ENCODE measurements at places on chromosomes 7 and 10.

DNA sequence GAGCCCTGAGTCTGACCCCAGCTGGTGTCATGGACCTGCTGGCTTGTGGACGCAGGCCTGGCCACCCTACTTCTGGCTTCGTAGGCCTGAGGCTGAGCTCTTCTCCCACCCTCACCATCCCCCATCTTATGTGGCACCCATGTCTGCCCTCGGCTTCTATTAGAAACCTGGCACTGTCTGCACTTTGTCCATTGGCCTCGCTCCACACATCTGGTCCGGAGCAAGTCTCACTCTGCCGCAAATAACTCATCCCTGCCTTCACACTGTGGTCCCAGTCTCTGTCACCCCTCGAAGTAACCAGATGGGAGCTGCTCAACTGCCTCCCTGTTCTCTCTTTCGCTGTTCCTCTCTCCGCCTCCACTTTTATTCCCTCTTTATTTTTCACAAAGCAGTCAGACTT is 78.6 kb downstream of the TRRAP start:
- no peak for DNase-seq

GRCh38 chr10:113301342-113301984 is 251.4 kb upstream of the HABP2 start:
- DNase-seq: no peak

GRCh38 chr10:58742141-58742540 is 229.5 kb downstream of the BICC1 start:
- DNase-seq: no peak

GRCh38 chr7:91351374-91351773 is 87.1 kb downstream of the FZD1 start:
- no peak for DNase-seq

GRCh38 chr7:113094517-113095249 is 8.1 kb upstream of the GPR85 start:
- DNase-seq: no peak

- no peak for DNase-seq
These were observed 330.9 kb downstream of the GFRA1 start for GRCh38 chr10:115942101-115942500.

DNA sequence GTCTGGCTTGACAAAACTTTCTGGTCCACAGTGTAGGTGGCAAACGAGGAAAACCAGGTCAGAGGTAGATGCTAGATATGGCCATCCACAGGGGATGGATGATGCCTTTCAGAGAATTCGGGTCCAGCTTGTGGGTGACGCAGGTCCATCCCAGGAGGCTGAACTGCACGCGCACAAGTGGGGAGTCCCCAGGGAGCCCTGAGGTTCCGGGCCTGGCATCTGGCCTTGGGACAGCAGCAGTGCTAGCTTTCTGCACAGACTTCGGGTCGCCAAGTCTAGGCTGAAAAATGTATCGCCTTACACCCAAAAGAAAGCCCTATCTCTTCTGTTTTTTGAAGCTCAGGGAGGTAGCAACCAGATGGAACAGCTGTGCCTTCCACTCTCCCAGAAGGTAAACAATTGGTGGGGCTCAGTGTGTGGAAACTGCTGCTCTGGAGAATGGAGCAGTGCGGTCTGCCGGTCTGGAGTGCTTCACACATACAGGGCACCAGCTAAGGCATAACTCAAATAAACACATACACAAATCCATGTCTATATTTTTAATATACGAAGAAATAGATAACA is 119.3 kb upstream of the ACBD5 start:
- no peak for DNase-seq

- no peak for DNase-seq
These were observed 646.9 kb downstream of the SORCS3 start for GRCh38 chr10:105288026-105288425.

DNA sequence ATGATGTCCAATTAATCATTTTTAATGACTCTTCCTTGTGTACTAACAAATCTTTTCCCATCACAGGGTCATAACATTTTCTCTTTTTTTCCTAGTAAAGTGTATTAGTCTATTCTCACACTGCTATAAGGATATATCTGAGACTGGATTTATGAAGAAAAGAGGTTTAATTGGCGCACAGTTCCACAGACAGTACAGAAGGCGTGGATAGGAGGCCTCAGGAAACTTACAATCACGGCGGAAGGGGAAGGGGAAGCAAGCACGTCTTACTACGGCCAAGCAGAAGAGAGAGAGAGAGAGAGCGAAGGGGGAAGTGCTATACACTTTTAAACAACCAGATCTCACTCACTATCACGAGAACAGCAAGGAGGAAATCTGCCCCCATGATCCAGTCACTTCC is 359.4 kb upstream of the NFE2L3 start:
- no peak for DNase-seq

- DNase-seq: no peak
These were observed 46.8 kb downstream of the IKZF1 start for GRCh38 chr7:50351267-50351666.

GRCh38 chr10:19767876-19768275 is 48.4 kb upstream of the PLXDC2 start:
- no peak for DNase-seq

GRCh38 chr7:17444673-17445072 is 146.2 kb downstream of the AHR start:
- no peak for DNase-seq

DNA sequence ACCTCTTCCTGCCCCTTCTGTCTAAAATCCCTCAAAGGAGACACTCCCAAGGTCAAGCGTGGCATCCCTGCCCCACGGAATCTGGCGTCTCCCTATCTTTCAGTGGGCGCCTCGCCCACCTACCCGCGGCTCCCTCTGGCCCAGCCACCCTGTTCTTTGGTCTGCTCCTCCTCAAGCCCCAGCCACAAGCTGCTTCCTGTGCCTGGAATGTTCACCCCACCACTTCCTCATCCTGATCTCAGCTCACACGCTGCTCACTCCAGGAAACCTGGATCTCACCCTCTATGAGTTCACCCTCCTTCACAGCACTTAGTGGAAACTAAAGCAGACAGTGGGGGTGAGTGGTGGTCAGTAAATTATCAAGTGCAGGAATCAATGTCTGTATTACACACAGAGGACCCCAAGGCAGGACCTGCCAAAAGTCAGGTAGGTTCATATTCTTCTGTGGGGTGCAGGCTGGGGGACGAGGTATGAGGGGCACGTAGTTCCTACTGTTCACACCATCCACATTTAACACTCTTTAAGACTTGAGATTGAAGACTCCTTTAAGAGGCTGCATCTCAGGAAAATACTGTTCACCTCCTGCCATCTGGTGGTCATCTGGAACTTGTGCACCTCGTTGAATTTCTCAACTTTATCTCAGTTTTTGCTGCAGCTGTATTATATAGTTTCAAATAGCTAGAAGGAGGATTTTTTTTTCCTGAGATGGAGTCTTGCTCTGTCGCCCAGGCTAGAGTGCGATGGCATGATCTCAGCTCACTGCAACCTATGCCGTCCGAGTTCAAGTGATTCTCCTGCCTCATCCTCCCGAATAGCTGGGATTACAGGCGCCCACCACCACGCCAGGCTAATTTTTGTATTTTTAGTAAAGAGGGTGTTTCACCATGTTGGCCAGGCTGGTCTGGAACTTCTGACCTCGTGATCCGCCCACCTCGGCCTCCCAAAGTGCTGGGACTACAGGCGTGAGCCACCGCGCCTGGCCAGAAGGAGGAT is 166.6 kb downstream of the ARHGAP21 start:
- no peak for DNase-seq

GRCh38 chr7:134690016-134690415 is 43.4 kb downstream of the BPGM start:
- no peak for DNase-seq

DNA sequence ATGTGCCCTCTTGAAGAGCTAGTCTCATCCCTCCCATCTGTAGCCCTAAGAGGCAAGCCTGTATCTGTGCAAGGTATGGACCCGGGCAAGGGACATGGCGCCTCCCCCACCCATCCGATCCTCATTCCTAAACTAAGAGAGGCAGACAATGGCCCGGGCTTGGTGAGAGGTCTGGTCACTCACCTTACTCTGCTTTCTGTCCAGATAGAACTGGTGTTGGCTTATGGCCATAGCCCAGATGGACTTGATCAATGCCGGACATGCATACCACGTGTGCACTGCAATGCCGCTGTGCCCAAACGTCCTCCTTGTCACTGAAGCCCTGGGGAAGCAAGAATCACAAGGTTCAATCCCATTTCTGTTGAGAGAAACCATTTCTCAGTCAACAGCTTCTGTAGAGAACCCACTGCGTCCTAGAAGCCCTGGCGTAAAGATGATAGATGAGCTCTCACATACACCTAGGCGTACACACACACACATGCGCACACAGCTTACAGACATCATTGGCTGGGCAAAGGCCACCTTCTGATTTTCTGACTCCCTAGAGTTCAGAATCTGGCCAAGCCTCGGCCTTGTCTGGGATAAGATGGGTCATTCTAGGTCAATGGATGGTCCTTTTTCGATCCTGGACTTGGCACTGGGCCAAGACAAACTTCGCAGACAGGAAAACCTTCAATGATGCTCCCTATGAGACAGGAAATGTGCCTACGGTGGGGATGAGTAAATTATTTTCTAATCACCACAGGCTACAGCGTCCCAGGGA is 114.6 kb downstream of the PRPF18 start:
- no peak for DNase-seq

GRCh38 chr10:50997461-50997860 is 76.8 kb upstream of the PRKG1 start:
- DNase-seq: no peak

- no peak for DNase-seq
These were observed 539.4 kb downstream of the PARD3 start for GRCh38 chr10:34275626-34276130.

GRCh38 chr7:96144260-96144526 is 177.7 kb downstream of the SLC25A13 start:
- DNase-seq: no peak

GRCh38 chr7:146683439-146683838 is 566.8 kb downstream of the CNTNAP2 start:
- no peak for DNase-seq

DNA sequence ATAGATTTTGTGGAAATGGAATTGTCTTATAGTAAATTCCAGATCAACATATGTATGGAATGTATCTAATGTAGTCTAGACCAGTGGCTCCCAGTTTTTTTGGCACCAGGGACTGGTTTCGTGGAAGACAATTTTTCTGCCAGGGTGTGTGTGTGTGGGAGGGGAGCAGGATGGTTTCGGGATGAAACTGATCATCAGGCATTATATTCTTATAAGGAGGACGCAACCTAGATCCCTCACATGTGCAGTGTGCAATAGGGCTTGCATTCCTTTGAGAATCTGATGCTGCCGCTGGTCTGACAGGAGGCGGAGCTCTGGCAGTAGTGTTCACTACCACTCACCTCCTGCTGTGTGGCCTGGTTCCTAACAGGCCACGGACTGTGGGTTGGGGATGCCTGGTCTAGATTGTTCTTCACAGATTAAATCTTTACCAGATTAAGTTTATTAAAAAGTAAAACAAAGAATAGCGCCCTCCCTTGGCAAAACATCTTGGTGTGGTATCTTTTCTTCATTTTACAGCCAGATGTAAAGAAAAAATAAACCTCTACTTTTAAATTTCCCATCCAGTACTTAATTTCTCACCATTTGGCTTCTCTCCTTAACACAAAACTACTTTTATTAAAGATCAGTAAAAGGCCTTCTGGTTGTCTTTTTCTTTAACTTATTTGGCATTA is 48.4 kb downstream of the SEPTIN7 start:
- DNase-seq: no peak

GRCh38 chr7:133126422-133126821 is 44.5 kb upstream of the CHCHD3 start:
- DNase-seq: no peak

DNA sequence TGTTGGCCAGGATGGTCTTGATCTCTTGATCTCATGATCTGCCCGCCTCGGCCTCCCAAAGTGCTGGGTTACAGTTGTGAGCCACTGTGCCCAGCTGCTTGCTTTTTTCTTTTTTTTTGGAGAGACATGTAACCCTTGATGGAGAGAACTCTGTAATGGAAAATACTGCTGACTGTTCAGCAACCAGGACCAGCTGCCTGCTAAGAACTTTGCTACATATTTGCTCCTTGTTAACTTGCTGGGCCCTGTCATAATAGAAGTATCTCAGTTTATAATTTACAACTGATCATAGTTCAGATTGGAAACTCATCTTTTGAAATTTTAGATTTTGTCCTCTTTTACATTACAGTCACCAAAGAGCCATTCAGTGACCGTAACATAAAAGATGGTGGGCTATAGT is 34.9 kb downstream of the TASOR2 start:
- DNase-seq: no peak

DNA sequence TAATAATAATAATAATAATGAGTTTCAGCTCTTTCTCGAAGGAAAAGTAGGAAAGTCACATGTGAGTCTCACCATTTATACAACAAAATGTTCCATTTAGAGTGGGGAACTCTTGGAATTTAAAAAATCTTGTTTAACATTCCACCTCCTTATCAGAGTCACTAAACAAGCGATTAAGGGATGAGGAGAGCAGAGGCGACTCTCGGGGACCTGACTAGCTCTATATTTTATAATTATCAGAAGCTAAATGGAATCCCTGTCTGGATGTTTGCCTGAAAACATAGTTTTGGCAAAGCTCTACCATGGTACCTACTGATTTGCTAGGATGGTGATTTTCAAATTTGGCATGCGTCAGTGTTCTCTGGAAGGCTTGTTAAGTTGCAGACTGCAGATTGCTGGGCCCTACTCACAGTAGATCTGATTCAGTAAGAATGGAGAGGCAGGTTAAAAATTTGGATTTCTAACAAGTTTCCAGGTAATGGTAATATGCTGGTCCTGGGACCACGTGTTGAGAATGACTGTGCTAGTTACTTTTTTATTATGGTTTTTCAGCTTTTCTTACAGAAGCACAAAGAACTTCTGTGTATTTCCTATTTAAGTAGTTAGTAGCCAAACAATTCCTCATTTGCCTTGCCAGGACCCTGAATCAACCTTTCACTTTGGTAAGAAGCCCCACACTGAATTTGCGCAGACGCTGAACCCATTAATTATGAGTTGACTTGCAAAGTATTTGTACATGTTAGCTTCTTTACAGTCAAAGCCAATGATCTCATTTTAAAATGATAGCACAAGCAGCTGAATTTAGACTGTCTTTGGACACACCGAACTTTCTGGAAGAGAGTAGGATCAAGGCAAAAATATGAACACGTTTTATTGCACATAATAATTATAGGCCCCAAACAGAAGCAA is 39.5 kb downstream of the CPED1 start:
- no peak for DNase-seq

DNA sequence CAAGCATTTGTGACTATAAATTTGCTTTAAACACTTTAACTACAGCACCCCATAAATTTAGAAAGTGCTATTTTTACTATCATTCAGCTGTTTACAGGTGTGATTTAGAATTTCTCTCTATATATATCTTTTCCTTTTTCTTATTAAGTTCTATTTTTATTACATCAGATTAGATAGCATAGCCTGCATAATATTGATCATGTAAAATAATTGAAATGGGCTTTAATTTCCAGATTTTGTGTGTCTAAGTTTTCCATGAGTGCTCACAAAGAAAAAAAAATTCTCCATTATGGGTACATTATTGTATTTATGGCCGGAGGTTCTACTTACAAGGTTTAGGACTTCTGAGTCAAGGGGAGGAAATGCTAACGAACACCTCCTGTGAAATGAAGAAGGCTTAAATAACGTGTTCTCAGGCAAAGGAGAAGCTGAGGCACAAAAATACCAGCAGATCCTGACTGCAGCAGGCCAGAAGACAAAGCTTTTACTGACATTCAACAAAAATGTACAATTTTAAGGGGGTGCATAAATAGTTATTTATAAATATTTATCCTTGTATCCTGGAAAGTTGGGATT is 114.2 kb downstream of the RNF133 start:
- DNase-seq: no peak

- DNase-seq: no peak
These were observed 22.6 kb downstream of the CUBN start for GRCh38 chr10:17106991-17107390.

GRCh38 chr10:12418725-12419261 is 69.4 kb downstream of the CAMK1D start:
- no peak for DNase-seq

- no peak for DNase-seq
These were observed 16.1 kb upstream of the CUZD1 start for GRCh38 chr10:122861711-122862161.
